ENCODE measurements at places on chromosomes 4 and X.

DNA sequence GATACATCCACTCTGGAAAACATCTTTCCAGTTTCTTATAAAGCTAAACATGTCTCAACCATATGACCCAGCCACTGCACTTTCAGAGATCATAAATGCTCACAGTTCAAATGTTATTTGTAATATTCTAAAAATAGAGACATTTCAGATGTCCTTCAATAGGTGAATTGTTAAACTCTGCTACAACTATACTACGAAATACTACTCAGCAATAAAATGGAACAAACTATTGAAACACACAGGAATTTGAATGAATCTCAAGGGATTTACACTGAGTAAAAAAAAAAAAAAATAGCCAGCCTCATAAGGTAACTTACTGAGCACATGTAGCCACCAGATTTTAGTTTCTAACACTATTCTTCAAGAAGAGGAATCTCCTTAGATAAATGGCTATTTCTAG is 253.9 kb downstream of the PCDH18 start:
- no peaks in the 10 kb centered on the region for H3K4me1 ChIP-seq
- no peaks in the 10 kb centered on the region for H3K27me3 ChIP-seq
- H3K4me3 ChIP-seq, result no peak overlapping the region
- no peak for DNase-seq
- H3K36me3 ChIP-seq, result no peaks in the 10 kb centered on the region
- H3K27ac ChIP-seq, result no peak overlapping the region

- no peaks in the 10 kb centered on the region for H3K36me3 ChIP-seq
- H3K27ac ChIP-seq, result no peak overlapping the region
- H3K4me3 ChIP-seq, result no peak overlapping the region
- DNase-seq, result no peak
Measured at GRCh38 chr4:140736669-140737343, 19.4 kb downstream of the TBC1D9 start.

DNA sequence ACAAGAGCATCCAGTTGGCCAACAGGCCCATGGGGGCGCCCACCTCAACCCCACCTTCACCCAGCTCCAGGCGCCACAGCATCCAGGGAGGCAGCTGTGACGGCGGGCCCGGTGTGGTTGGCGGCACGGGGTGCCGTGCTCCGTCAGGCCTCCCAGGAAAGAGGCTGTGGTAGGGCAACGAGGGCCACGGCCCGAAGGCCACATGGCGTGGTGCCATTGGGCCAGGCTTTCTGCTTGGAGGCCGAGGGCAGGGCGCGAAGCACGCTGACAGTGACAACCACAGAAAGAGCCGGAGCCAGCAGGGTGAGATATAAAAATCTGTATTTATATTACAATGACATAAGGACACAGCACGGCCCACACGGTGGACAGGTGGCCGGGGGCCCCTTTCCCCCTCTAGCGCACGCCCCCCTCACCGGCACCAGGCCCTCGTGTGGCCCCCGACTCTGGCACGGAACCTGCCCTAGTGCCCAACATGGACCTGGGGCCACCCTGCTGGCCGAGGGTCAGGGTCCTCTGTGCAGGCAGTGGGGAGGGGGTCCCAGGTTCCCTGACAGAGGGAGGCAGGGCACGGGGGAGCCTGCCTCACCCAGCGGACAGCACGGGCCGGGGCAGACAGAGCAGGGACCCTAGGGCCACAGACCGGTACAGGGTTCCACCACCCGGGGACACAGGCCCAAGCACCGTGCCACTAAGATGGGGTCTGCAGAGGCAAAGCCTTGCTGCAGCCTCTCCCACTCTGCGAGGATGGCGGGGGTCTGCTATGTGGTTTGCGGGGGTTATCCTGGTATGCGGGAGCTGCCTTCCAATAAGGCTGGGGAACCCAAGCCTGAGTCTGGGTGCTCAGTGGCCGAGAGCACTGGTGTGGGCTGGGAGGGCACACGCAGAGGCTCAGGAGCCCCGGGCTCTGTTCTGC is 5.5 kb upstream of the HAUS3 start:
- no peaks in the 10 kb centered on the region for H3K36me3 ChIP-seq
- DNase-seq, result no peak
- no peaks in the 10 kb centered on the region for H3K27me3 ChIP-seq
- no peak overlapping the region for H3K4me3 ChIP-seq
- H3K4me1 ChIP-seq, result no peaks in the 10 kb centered on the region

DNA sequence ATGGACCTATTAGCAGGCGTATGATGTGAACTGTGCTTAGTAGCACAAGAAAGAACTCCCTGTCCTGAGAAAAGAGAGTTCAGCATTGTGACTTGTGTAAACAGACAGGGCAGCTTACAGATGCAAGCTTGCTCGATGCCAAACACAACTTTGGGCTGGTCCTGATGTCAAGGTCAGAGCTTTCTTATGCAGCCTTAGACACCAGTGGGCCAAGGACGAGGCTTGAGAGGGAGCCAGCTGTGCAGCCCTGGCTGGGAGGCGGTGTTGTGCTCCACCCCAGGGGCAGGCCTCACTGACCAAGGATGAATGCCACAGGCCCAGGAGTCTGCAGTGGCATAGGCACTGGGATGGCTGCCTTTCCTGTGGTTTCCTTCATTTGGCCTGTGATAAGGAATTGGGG is 35.4 kb downstream of the JADE1 start:
- H3K27me3 ChIP-seq, result no peaks in the 10 kb centered on the region
- no peak overlapping the region for H3K4me3 ChIP-seq
- peaks cover 51% of the 10 kb centered on the region for H3K36me3 ChIP-seq
- DNase-seq, result no peak
- no peak overlapping the region for H3K27ac ChIP-seq

- peaks cover 14% of the 10 kb centered on the region for H3K4me1 ChIP-seq
- no peaks in the 10 kb centered on the region for H3K36me3 ChIP-seq
- H3K27me3 ChIP-seq, result no peaks in the 10 kb centered on the region
- H3K27ac ChIP-seq, result no peak overlapping the region
- no peak for DNase-seq
Measured at GRCh38 chrX:110268395-110268794, 49.5 kb downstream of the AMMECR1 start.

DNA sequence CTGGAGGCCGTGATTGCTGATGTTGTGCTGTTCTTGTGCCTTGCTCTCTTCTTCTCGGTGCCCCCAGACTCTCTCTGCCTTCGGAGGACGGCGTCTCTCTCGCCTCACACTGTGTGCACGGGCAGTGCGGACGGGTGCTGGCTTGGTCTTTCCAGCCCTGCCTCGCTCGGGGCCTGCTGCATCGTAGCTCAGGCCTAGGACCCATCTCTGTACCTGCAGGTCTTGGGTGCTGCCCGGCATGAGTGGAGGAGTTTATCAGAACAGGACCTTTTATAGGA is 18.2 kb downstream of the RGS12 start:
- peaks cover 5% of the 10 kb centered on the region for H3K4me1 ChIP-seq
- no peak overlapping the region for H3K27ac ChIP-seq
- no peaks in the 10 kb centered on the region for H3K36me3 ChIP-seq
- no peak overlapping the region for H3K4me3 ChIP-seq
- no peak for DNase-seq

DNA sequence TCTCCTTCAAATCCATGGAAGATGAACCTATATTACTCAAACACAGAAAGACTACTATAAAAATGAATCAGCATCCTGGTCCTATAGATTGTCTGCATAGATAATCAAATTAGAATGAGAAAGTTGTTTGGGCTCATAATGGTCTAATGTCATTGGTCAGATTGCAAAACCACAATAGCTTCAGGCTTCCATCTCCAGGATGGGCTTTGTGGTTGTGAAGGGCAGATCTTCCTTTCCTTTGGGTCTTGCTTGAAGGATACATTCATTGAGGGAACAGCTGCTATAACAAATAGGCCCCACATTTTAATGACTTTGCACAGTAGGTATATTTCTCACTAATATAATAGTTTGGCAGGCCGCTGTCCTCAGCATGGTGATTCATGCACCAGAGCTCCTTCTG is 94.3 kb downstream of the REPS2 start:
- no peak overlapping the region for H3K27ac ChIP-seq
- no peaks in the 10 kb centered on the region for H3K27me3 ChIP-seq
- no peaks in the 10 kb centered on the region for H3K36me3 ChIP-seq
- no peak for DNase-seq
- H3K4me1 ChIP-seq, result no peaks in the 10 kb centered on the region

DNA sequence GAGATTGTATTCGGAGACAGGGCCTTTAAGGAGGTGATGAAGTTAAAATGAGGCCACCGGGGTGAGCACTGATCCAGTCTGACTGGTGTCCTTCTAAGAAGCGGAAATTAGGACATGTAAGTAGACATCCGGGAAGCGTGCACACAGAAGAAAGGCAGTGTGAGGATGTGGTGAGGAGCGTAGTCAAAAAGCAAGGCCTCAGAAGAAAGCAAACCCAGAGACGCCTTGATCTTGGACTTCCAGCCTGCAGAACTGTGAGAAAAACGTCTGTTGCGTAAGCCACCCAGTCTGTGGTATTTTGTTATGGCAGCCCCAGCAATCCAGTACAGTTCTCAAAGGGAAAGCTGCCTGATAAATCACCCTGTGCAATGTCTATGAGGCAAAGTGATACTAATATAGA is 153.5 kb downstream of the KCNIP4 start:
- no peaks in the 10 kb centered on the region for H3K36me3 ChIP-seq
- no peak for DNase-seq
- no peaks in the 10 kb centered on the region for H3K27me3 ChIP-seq
- H3K4me3 ChIP-seq, result no peak overlapping the region
- no peaks in the 10 kb centered on the region for H3K4me1 ChIP-seq

- no peaks in the 10 kb centered on the region for H3K36me3 ChIP-seq
- H3K27ac ChIP-seq, result no peak overlapping the region
- no peaks in the 10 kb centered on the region for H3K27me3 ChIP-seq
- H3K4me3 ChIP-seq, result no peak overlapping the region
- no peaks in the 10 kb centered on the region for H3K4me1 ChIP-seq
Measured at GRCh38 chrX:37813570-37813969, 33.7 kb downstream of the CYBB start.
